ENCODE measurements at places on chromosomes 4 and X.

DNA sequence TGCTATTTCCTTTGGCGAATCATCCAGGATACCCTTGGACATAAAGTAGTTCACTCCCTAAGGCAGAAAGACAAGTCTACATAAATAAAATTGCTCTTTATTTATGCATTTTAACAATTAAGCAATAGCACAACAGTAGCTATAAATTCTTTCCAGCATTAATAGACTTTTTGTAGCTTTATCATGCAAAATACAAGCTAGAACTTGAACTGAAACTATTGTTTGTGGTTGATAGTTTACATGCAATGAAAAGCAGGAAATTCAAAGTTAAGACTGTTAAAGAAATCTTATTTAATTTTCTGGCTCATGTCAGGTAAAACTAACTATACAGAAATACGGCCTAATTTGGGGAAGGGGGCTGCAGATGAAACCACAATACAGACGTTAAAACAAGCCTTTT lies 42.3 kb downstream of the FBXO8 start:
- DNase-seq: no peak

GRCh38 chr4:54090804-54091623 lies 8.9 kb upstream of the GSX2 start:
- no peak for DNase-seq

DNA sequence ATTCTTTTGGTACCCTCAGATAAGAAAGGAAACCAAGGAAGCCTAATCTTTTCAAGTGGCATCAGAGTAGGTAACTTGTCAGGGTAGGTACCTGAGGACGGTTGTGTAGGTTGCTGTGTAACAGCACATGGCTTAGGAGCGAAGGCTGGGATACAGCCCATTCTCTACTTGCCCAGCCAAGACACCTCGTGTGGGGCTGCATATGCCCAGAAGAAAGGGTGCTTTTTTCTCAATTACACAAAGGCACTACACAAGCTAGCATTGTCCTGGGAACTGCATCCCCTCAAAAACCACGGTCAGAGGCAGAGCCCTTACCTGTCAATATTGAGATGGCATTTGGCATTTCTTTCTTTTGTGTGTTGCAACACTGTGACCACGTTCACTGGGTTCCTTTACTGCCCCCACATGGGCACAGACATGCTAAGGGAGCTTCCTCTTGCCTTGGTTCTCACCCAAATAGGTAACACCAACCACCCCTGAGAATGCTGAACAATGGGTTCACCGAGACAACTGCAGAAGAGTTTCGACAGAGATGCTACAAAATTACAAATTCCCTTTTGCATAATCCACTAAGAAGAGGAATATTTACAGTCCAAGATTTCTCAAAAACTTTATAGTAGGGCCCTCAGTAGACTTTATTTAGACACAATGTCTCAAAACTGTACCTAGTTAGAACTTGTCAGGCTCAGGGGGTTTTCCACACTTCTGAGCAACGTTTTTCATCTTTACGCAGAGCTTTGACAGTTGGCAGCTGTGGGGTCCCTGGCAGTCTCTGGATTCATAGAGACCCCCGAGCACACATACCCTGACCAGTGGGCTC lies 35.8 kb upstream of the TNIP3 start:
- DNase-seq: peak; percentile 69

DNA sequence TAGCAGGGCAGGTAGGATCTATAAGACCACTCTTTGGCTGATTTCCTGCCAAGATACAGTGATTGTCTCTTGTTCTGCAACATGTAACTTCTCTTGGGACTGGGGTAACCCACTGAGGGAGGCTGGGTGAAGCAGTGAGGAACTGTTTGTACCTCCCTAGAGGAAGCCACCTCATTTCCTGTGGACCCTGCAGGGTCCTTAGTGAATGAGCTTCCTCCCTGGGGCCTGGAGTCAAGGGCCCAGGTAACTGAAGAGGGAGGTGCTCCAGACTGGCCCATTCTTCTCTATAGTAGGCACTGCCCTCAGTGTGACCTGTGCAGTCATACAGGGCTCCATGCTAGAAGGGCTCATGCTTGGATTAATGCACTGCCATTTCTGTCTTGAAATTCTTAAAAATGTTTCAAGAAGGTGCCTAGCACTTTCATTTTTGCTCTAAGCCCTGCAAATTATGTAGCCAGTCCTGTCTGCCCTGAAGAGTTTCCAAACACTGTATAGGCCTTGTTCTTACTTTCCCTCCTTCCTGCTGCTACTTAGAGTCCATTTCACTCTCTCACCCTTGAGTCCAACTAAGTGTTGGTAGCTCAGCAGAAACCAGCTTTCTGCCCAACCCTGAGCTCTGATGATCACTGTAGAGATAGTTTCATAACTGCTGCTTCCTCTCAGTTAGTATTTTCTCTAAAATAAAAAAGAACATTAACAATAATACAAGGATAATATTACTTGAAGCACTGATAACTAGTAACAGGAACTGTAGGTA lies 8.5 kb upstream of the GRIA3 start:
- no peak for DNase-seq

DNA sequence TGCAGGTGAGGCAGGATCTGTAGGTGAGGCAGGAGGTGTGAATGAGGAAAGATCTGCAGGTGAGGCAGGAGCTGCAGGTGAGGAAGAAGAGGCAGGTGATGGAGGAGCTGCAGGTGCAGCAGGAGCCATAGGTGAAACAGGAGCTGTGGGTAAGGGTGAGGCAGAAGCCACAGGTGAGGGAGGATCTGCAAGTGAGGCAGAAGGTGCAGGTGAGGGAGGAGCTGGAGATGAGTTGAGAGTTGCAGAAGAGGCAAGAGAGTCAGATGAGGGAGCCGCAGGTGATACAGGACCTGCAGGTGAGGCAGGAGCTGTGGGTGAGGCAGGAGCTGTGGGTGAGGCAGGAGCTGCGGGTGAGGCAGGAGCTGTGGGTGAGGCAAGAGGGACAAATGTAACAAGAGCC lies 27.1 kb upstream of the PNMA3 start:
- no peak for DNase-seq

GRCh38 chr4:52126966-52127365 lies 75.9 kb downstream of the SPATA18 start:
- no peak for DNase-seq

GRCh38 chr4:68346461-68346860 lies 3.4 kb downstream of the YTHDC1 start:
- DNase-seq: peak; percentile 5

DNA sequence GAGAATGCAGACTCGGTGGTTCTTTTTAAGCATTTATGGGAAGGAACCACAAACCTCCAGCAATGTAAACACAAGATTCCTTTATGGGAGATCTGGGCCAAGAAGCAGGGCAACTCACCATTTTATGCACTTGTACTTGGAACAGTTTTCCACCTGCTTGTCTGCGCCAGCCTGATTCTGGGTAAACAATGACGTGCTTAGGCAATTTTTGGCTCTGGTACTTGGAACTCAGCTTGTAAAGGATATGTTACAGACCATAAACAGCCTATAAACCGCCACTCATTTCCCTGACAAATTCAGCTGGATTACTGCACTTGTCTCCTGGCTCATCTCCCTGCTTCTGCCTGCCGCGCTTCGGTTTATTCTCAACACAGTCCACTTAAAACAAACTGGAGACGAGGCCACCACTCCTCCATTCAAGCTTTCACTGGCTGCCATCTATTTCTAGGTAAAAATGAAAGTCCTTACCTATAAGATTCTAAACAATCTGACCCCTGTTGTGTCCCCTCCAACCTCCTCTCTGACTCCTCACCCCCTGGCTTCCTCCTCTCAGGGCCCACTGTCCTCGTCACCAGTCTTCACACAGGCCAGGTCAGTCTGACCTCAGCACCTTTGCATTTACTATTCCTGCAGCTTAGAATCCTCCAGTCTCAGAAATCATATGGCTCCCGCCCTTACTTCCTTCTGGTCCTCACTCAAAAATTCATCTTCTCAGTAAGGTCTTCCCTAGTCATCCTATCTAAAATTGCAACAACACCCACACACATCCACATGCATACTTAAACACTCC lies 205.9 kb upstream of the GALNT7 start:
- DNase-seq: no peak

GRCh38 chrX:63281465-63281864 lies 69.7 kb downstream of the SPIN4 start:
- DNase-seq: no peak

DNA sequence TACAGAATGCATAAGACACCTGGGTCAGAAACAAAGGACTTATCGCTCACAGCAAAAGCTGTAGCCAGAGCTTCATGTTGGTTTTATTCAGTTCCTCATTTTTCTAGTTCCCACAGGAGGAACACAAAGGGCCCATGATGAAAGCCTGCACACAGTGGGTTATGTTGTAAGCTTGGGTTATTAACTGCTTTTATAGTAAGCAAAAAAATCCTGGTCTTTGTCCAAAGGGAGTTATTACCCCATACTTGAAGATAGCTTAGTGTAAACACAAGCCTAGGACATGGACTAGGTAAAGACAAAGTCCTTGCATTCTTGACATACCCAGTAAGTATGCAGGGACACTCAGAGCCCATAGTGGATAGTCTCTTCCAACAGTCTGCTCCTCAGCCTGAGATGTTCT lies 11.7 kb downstream of the BBS12 start:
- no peak for DNase-seq

- DNase-seq: no peak
These were observed 37.7 kb downstream of the ETDC start for GRCh38 chrX:135346975-135347374.

DNA sequence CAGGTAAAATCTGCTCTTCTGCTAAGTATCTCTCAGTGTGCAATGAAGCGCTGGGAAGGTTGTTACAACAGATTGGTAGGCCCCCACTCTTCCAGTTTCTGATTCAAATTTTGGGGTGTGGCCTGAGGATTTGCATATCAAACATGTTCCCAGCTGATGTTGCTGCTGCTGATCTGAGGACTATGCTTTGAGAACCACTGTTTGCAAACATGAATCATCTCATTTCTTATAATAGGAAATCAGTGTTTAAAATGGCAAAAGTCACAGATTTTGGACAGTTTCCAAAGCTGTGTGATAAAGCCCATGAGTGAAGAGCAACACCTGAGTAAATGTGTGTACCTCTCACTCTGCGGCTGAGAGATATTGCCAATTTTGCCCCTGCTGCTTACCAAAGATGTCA lies 36.2 kb upstream of the NDNF start:
- DNase-seq: no peak

- no peak for DNase-seq
These were observed 35.9 kb downstream of the ANTXR2 start for GRCh38 chr4:80036949-80037685.

DNA sequence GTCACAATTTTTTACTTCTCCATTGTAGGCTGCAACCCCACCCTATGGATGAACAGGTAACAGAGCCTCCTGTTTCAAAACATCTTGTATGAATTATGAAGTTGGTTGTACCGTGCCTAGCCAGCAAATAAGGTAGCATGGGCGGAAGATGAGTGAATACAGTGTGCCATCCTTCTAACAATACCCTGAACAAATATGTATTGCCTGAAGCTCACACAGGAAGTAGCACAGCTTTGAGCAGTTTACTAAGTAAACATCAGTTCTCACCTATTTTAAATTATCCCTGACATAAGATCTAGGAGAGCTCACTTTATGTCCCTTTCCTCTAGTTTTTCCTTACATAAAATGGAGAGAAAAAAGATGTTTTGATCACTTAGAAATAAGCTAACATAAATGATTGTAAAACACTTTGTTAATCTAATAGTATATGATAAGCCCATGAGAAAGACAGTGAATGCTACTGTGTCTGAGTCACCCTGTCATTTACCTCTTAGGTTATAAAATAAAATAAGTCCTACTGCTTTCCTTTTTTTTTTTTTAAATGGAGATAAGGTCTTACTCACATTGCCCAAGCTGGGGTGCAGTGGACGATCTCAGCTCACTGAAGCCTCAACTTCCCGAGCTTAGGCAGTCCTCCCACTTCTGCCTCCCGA lies 36.6 kb downstream of the GRSF1 start:
- DNase-seq: no peak

GRCh38 chr4:15434676-15435075 lies 6.8 kb downstream of the C1QTNF7 start:
- DNase-seq: no peak

- no peak for DNase-seq
These were observed 2229.4 kb upstream of the AGA start for GRCh38 chr4:179671609-179672008.

- DNase-seq: no peak
These were observed 1.0 kb downstream of the TBC1D9 start for GRCh38 chr4:140754918-140755773.

DNA sequence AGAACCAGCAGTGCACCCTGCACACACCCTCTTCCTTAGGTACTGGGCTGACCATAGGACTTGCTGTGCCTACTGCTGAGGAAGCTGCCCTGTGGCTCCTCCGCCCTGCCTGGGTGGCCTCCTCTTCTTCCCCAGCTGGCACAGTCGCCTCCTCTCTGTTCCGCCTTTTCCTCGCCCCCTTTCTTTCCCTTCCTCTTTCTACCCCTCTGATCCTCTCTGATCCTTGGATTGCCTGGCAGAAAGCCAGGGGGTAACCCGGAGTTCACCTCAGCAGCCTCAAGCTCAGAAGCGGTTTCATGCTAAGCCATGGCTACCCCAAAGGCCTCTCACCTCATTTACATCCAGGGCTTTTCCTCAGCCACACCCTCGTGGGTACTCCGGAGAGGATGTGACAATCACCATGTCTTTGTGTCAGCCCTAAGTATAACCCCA lies 136.2 kb downstream of the SMIM20 start:
- no peak for DNase-seq
